Effector memory CD4-positive, alpha-beta T cell (primary cell): ENCODE measurements at places on chromosomes 4 and X.

GRCh38 chrX:16671005-16671404 lies 21.0 kb downstream of the S100G start:
- no peak for DNase-seq

DNA sequence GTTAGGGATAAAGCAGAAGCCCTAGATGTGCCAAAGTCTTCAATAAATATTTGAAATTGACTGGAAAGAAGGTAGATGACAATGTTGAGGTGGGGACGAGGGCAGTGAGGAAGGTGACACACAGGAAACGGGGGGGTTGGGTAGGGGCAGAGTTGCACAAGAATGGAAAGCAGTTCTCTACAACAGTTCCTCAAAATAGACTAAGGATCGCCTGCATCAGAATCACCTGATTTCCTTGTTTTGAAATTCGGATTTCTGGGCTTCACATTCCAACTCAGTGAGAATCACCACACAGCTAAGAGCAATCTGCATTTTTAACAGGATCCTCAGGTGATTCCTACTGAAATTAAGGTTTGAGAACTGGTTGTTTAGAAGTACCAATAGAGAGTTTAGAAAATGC lies 70.6 kb downstream of the ARFIP1 start:
- no peak for DNase-seq

DNA sequence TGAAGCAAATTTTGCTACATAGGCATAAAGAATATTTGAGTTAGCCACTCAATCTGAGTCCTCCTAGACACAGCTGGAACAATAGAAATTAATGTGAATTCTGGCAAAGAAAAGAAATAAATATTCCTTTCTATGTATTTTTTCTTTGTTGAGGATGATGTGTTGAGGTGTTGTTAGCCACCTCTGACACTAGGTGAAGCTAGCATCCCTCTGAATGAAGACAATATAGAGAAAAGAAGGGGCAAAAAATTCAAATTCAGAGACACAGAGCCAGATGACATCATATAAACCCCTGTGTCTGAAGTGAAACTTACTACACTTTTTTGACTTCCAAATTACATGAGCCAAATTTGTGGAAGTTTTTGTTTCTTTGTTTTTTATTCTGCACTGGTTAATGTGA lies 34.6 kb upstream of the TMPRSS11D start:
- DNase-seq = no peak

DNA sequence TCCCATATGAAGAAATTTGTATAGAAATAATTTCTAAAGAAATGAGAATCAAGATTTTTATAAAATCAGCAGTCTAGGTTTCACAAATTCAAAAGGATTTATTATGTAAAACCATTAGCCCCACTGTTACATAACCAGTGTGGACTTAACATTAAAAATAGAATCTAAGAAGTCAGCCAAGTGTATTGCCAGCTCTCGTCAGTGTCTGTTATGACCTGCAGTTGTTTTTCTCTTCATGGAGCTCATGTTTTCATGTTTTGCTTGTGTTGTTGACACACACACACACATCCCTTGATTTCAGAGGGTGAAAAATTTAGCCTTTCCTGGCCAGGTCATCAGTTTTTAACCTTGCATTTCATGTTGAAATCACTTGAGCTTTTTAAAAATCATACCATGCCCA lies 39.5 kb downstream of the USP38 start:
- no peak for DNase-seq

DNA sequence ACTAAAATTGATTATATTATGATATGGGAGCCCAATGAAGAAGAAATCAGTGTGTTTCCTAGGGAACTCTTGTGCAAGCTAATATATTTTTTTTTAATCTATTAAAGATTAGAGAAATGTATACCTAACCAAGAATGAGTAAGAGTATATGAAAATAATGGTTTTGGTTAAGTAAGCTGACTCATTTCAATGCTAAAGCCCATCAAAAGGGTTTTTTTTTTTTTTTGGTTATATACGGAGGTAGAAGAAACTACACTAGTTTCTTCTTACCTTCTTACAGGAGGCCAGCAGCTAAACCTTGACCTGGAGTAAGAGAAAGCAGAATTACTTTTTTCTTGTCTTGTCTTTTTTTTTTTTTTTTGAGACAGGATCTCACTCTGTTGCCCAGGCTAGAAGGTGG lies 27.5 kb downstream of the RUFY3 start:
- no peak for DNase-seq

DNA sequence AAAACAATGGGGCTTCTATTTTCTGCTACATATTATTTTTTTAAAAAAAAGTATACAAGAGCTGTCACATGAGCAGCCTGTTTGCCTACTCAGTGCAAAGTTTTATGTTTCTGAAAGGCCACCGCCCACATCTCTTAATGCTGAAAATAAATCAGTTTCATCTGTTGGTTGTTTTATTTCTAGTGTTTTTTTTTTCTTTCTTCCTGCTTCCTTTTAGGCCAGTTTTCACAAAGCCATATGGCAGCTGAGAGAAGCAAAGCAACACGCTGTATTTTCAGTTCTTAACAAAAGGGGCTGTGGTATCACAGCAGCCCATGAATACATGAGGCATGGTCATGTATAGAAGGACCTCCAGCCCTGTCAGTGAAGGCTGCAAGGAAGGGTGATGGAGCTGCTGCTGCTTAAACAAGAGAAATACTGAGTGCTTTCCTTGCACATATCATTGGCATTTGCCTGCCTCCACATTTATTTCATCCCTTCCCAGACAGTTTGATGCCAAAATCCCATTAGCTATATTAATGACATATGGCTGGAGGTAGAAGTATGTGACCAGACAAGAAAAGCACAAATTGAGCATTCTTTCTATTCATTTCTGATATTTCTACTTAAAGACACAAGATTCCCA lies 172.5 kb downstream of the PCDH18 start:
- no peak for DNase-seq

GRCh38 chrX:136906921-136907510 lies 26.5 kb upstream of the RBMX start:
- no peak for DNase-seq

GRCh38 chrX:128769495-128769894 lies 717.3 kb upstream of the ACTRT1 start:
- DNase-seq = no peak

GRCh38 chr4:12360391-12360790 lies 931.7 kb upstream of the HS3ST1 start:
- DNase-seq = no peak

DNA sequence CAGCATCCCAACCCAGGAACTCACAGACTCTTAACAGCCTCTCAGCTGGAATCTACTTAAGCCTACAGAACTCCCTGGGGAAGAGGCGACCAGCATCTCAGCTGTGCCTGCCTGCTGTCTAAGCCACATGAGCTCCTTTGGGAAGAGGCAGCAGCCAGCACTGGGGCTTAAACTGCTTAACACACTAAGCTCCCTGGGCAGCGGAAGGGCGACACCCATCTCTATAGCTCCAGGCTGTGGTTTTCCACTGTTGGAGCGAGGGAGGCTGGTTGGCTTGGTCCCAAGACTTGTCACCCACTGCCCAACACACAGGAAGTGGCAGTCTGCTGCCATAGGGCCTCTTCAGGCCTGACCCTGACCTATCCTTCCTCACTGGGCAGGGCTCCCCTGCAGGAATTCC lies 1544.1 kb upstream of the ADGRL3 start:
- DNase-seq = no peak

DNA sequence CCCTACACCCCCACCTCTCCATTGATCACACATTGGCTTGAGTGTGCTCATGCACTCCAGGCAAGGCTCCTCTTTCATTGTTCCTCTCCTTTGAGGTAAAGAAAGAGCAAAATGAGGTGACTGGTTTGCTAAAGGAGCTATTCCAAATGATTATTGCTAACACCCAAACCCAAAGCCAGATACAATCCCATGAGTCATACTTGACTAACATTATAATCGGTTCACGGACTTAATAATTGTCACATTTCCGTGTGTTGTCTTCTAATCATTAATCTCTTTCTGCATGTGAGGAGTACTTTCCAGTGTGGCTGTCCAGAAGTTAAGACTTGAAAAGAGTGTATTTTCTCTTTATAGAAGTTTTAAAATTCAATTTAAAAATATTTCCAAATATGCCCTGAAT lies 174.3 kb upstream of the SFRP2 start:
- DNase-seq = no peak
